GM12864 (cell line): ENCODE measurements at places on chromosomes 16 and 17.

- DNase-seq: no peak
Measured at GRCh38 chr17:73635101-73635817, 9.0 kb downstream of the SDK2 start.

GRCh38 chr17:44097110-44097958, 26.1 kb downstream of the HDAC5 start:
- DNase-seq: no peak

GRCh38 chr16:31714903-31715504, 158.6 kb upstream of the ZNF267 start:
- no peak for DNase-seq

DNA sequence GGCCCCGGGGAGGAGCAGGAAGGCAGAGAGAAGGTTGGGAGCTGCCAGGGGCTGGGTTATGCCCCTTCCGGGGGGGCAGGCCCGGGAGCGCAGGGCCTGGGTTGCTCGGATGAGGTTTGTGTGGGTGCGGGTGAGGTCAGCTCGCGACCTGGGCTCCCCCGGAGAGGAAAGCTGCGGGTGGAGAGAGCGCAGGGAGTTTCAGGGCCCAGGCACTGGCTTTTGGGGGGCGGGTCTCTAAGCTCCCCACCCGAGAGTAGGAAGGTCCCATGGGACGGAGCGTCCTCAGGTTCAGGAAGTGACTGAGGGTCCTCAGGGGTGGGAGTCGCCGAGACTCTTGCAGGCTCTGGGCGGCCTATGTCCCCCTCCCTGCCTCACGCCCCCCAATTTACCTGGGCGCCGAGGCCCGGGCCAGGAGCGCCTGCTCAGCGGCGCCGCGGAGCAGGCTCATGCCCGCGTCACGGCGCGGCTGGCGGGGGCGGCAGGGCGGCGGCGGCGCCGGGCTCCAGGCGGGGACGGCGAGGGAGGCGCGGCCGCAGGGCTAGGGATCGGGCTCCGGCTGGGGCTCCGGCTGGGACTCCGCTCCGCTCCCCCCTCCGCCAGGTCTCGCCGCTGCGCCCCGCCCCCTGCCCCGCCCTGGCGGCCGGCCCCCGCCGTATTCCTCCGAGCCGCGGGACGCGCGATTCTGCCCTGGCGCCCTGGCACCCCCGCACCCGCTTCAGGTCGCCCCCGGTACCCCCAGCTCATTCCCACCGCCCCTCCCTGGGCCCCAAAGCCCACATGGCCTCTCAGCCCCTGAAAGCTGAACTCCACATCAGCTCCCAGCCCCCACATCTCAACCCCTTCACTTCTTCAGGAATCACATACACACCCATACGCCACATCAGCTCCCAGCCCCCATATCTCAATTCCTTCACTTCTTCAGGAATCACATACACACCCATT, at the start of gene DOK4:
DOK4 (minus strand) TSS at position 578 of the 942 bp plus-strand sequence. CDS start 6,986 bp downstream, outside the sequence.
- no peak for DNase-seq

DNA sequence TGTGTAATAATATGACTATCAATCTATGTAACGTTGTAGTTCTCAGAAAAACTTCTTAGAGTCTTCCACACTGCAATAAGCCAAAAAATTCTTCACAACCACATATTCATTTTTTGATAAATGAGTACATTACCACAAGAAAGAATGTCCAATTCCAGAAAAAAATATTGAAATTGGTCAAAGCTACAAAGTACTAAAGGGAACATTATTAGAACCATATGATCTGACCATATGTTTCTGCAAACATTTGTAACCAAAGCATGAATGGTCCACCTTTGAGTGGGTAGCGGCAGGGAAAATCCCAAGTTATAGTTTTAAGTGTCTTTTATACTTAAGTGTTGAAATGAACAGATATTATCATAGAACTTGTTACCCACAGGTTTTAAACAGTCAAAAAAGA, 71.7 kb upstream of the NACA2 start:
- no peak for DNase-seq

DNA sequence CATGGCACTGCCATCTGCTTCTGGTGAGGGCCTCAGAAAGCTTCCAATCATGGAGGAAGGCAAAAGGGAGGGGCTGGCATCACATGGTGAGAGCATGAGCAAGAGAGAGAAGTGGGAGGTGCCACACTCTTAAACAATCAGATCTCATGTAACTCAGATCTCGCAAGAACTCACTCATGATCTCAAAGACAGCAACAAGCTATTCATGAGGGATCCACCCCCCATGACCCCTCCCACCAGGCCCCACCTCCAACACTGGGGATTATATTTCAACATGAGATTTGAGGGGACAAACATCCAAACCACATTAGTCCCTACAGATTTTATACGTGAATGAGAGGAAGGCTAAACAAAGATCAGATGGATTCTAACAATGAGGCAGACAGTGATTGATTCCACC, 8.9 kb upstream of the TMEM132E start:
- DNase-seq: no peak
